Activated T-cell treated with anti-CD3 and anti-CD28 coated beads, Interleukin-2, amount 50 U/mL, for 72 hours (primary cell): ENCODE measurements at places on chromosomes 7 and 10. TPM values are rescaled to one million over a fixed set of nuclear protein-coding genes. Genes with fewer than 3 reads are reported as not detected.
A peak's percentile ranks its signal among the peaks of the same experiment; 100 is the strongest.

- H3K27me3 ChIP-seq = peaks cover 6% of the 10 kb centered on the region
- no peak overlapping the region for H3K4me3 ChIP-seq
- no peaks in the 10 kb centered on the region for H3K4me1 ChIP-seq
- H3K36me3 ChIP-seq = peaks cover 4% of the 10 kb centered on the region
- no peak overlapping the region for H3K27ac ChIP-seq
- no peak for DNase-seq
Measured at GRCh38 chr10:104894681-104895080, 253.6 kb downstream of the SORCS3 start.

GRCh38 chr10:24331457-24331856, 122.5 kb downstream of the KIAA1217 start:
- peaks cover 1% of the 10 kb centered on the region for H3K36me3 ChIP-seq
- no peak overlapping the region for H3K4me3 ChIP-seq
- H3K27ac ChIP-seq = no peak overlapping the region
- no peak for DNase-seq

- DNase-seq = no peak
- no peak overlapping the region for H3K27ac ChIP-seq
- peak overlapping the region; percentile 73 for H3K4me3 ChIP-seq
- H3K36me3 ChIP-seq = no peaks in the 10 kb centered on the region
Measured at GRCh38 chr10:78407966-78408365, 374.3 kb downstream of the RPS24 start.

DNA sequence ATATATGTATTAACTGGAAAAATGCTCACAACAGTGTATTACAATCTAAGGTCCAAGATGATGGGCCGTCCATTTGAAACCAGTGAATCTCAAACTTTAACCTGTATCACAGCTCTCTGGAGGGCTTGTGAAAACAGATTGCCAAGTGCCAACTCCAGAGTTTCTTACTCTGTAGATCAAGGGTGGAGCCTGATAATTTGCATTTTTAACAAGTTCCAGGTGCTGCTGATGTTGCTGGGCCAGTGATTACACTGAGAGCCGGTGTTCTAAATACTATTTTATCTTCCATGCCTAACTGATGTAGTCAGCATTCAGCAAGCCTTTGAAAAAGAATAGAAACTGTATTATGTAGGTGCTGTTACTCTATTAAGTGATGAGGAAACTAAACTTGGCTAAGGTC, 269.9 kb upstream of the FERD3L start:
- H3K27me3 ChIP-seq = no peaks in the 10 kb centered on the region
- H3K36me3 ChIP-seq = no peaks in the 10 kb centered on the region
- H3K27ac ChIP-seq = no peak overlapping the region
- no peak overlapping the region for H3K4me3 ChIP-seq

DNA sequence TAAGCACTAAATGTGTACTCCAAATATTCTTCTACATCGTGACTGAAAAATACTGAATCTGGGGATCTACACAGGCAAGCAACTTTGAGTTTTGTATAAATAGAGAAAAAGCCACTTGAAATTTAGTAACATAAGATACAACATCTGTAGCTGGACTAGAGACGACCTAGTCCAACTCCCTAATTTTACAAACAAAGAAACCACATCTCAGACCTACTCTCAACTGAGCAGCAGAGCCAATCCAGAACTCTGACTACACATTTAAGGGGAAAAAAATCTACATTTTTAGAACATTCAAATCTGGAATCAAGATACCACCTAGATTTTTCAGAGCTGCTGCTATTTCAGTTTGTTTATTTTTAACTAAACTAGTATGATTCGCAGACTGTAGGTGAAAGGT, 88.9 kb downstream of the CABCOCO1 start:
- DNase-seq = no peak
- peak overlapping the region; percentile 77 for H3K4me3 ChIP-seq
- peak overlapping the region; percentile 96 for H3K27ac ChIP-seq
- H3K4me1 ChIP-seq = peaks cover 29% of the 10 kb centered on the region

- H3K27me3 ChIP-seq = no peaks in the 10 kb centered on the region
- H3K4me1 ChIP-seq = no peaks in the 10 kb centered on the region
- no peak overlapping the region for H3K27ac ChIP-seq
- H3K4me3 ChIP-seq = no peak overlapping the region
- DNase-seq = no peak
Measured at GRCh38 chr7:110307776-110308175, 783.2 kb upstream of the LRRN3 start.

GRCh38 chr10:71090330-71090729, 122.0 kb upstream of the UNC5B start:
- no peak for DNase-seq
- H3K36me3 ChIP-seq = peaks cover 10% of the 10 kb centered on the region
- H3K27ac ChIP-seq = no peak overlapping the region
- no peak overlapping the region for H3K4me3 ChIP-seq
- peaks cover 13% of the 10 kb centered on the region for H3K4me1 ChIP-seq

GRCh38 chr10:44752451-44753441, 158.4 kb upstream of the TMEM72 start:
- H3K27me3 ChIP-seq = no peaks in the 10 kb centered on the region
- no peak overlapping the region for H3K27ac ChIP-seq
- H3K4me1 ChIP-seq = no peaks in the 10 kb centered on the region
- no peak for DNase-seq
- no peak overlapping the region for H3K4me3 ChIP-seq
- H3K36me3 ChIP-seq = no peaks in the 10 kb centered on the region

DNA sequence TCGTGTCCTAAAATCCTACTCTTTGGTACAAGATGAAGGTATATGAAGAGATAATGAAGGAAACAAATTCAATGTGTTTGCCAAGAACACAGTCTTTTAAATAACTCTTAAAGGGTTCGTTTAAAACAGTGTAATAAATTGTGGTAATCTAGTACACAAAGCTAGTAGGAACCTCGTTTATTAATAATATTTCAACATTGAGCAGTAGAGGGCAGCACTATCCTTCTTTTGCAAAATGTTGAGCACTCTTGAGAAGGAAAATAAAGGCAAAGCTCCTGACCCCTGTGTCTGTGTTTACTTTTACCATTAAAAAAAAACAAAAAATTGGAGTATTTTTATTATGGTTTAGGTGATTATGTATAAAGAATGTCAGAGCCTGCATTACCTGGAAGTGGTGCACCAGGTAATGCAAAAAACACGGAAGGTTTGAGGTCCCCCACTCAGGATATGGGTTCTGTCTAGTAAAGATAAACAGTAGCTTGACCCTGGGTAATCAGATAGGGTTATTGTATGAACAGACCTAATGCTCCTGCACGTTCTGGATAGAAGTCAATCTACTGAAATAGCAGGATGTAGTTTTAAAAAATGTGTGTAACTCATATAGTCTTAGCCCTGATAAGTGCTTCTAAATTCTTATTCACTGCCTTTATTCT, 5.7 kb upstream of the GOT1 start:
- no peak overlapping the region for H3K4me3 ChIP-seq
- H3K27me3 ChIP-seq = no peaks in the 10 kb centered on the region
- no peak overlapping the region for H3K27ac ChIP-seq
- H3K36me3 ChIP-seq = peaks cover 4% of the 10 kb centered on the region
- H3K4me1 ChIP-seq = peaks cover 20% of the 10 kb centered on the region
- DNase-seq = no peak

DNA sequence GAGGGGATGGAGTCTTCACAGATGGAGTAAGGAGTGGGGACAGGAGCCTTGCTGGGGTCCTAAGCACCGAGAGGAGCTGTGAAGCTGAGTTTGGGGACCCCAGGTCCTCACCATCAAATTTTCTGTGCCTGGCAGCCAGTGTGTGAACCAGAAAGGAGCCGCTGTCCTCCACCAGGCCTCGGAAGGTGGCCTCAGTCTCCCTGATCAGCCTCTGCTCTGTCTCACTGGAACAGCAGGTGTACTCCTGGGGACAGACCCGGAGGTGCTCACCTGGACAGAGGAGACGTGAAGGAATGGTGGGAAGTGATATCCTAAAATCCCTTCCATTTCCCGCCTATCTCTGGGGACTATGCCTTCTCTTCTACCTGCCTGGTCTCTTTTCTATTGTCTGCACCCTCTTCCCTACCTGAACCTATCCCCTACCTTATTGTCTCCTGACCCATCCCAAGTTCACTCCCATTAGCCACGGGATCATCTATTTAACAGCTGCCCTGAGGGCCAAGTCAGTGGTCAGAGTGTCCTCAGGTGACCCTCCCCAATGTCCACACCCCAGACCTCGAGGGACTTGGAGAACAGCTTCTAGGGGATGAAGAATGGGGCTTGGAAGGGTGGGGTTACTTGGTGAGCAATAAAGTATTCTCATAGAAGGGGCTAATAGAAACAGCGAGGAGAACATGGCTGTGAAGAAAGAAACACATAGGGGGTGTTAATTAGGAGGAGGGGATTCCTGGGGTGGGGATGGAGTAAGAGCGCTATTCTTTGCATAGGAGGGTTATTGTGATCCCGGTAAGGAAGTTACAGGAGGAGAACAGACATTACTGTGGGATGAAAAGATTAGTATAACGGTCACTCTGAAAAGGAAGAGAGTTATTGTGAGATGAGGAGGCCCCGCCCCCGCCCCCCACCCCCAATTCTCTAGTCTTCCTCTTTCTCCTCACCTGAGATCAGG, 811 bp downstream of the GPC2 start:
- H3K27me3 ChIP-seq = no peaks in the 10 kb centered on the region
- H3K4me3 ChIP-seq = peak overlapping the region; percentile 85
- H3K36me3 ChIP-seq = peaks cover 4% of the 10 kb centered on the region
- DNase-seq = no peak

GRCh38 chr10:7192831-7193361, 217.9 kb downstream of the SFMBT2 start:
- H3K4me3 ChIP-seq = peak overlapping the region; percentile 77
- H3K27ac ChIP-seq = peak overlapping the region; percentile 87
- no peaks in the 10 kb centered on the region for H3K27me3 ChIP-seq
- H3K36me3 ChIP-seq = peaks cover 44% of the 10 kb centered on the region
- DNase-seq = peak; percentile 80
- H3K4me1 ChIP-seq = peaks cover 67% of the 10 kb centered on the region

DNA sequence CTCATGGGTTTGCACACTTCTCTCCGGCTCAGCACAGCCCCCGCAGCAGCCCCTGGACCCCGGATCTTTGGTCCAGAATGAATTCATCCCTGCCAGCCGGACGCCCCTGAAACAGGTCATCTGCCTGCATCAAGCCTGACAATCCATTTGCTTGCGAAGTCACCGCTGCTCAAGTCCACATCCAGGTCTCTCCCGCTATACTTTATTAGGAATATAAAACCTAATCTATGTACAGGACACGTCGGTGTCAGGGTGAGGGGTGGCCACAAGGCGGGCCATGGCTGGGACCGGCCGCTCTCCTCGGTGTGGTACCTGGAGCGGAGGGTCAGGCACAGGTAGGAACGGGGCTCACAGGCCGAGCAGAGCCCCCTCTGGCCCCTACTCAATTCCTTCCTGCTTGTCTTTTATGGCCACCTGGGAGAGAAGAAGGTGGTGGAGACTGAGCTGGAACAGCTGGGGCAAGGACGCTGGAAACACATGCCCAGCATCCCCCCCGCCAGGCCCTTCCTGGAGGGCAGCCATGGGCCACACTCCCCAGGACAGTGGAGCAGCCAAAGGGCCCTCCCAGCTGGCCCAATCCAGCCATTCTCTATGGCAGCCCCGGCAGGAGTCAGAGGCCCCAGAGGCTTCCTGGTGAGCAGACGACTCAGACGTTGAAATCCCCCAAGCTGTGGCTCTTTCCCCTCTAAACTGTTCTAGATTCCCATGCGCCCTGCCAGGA, 5.3 kb downstream of the POLR2J start:
- no peak overlapping the region for H3K27ac ChIP-seq
- no peaks in the 10 kb centered on the region for H3K27me3 ChIP-seq
- DNase-seq = no peak
- H3K4me3 ChIP-seq = no peak overlapping the region

GRCh38 chr10:24257588-24257987, 48.6 kb downstream of the KIAA1217 start:
- no peaks in the 10 kb centered on the region for H3K36me3 ChIP-seq
- H3K4me1 ChIP-seq = no peaks in the 10 kb centered on the region
- no peak for DNase-seq
- no peak overlapping the region for H3K4me3 ChIP-seq
- no peaks in the 10 kb centered on the region for H3K27me3 ChIP-seq

GRCh38 chr10:124686707-124687376, 57.3 kb downstream of the FAM53B start:
- DNase-seq = no peak
- peaks cover 11% of the 10 kb centered on the region for H3K36me3 ChIP-seq
- H3K27ac ChIP-seq = peak overlapping the region; percentile 47
- peaks cover 89% of the 10 kb centered on the region for H3K4me1 ChIP-seq
- H3K27me3 ChIP-seq = no peaks in the 10 kb centered on the region

DNA sequence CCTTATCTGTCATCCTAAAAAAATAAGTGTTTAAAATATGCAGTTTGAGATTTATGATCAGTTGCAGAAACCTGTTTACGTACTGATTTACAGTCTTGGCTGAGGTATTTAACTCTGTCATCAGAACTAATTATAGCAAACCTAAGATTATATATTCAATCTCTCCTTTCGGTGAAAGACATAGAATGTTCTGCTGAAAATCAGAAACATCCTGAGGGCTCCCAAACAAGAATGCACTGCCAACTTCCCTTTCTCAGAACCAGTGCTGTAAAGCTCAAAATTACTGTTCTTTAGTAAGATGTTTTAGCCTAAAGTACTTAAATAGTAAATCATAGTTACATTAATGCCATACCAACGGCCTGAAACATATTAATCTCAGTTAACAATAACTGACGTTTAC, 34.3 kb downstream of the FAM204A start:
- H3K27me3 ChIP-seq = no peaks in the 10 kb centered on the region
- no peak overlapping the region for H3K27ac ChIP-seq
- no peak overlapping the region for H3K4me3 ChIP-seq
- H3K4me1 ChIP-seq = no peaks in the 10 kb centered on the region

DNA sequence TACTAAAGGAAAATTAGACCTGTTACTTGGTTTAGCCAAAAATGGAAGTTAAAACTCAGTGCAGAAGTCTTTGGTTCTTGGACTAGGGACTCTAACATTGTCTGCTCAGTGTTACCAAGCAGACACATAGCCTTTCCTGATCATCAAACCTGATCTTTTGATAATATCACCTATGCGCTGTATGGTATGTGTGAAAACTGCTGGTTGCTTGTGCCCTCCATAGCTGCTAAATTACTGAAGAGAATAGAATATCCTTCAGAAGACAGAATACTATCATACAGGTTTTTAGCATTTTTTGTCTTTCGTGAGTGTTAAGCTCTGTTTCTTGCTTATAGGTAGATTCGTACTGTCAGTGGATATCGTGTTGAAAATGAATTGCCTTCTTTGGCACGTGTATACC, 68.7 kb downstream of the ST7 start:
- no peak for DNase-seq
- no peak overlapping the region for H3K27ac ChIP-seq
- H3K4me3 ChIP-seq = no peak overlapping the region
- H3K4me1 ChIP-seq = peaks cover 34% of the 10 kb centered on the region

GRCh38 chr10:119652361-119652730, 1.2 kb downstream of the BAG3 start:
- no peak for DNase-seq
- peaks cover 2% of the 10 kb centered on the region for H3K36me3 ChIP-seq
- H3K27ac ChIP-seq = peak overlapping the region; percentile 91
- H3K4me3 ChIP-seq = peak overlapping the region; percentile 99
- peaks cover 59% of the 10 kb centered on the region for H3K4me1 ChIP-seq
- H3K27me3 ChIP-seq = no peaks in the 10 kb centered on the region

The AOAH gene
- 18.8 TPM for total RNA-seq

The STOX1 gene
- total RNA-seq = 0.19 TPM

The OR6V1 gene
- not detected for total RNA-seq

The CHRM2 gene
- total RNA-seq = not detected

The TUBAL3 gene
- total RNA-seq = not detected
